Activated CD4-positive, alpha-beta T cell treated with anti-CD3 and anti-CD28 coated beads, Interleukin-2, amount 50 U/mL, for 4 hours (primary cell): ENCODE measurements at places on chromosomes 13 and 19.

DNA sequence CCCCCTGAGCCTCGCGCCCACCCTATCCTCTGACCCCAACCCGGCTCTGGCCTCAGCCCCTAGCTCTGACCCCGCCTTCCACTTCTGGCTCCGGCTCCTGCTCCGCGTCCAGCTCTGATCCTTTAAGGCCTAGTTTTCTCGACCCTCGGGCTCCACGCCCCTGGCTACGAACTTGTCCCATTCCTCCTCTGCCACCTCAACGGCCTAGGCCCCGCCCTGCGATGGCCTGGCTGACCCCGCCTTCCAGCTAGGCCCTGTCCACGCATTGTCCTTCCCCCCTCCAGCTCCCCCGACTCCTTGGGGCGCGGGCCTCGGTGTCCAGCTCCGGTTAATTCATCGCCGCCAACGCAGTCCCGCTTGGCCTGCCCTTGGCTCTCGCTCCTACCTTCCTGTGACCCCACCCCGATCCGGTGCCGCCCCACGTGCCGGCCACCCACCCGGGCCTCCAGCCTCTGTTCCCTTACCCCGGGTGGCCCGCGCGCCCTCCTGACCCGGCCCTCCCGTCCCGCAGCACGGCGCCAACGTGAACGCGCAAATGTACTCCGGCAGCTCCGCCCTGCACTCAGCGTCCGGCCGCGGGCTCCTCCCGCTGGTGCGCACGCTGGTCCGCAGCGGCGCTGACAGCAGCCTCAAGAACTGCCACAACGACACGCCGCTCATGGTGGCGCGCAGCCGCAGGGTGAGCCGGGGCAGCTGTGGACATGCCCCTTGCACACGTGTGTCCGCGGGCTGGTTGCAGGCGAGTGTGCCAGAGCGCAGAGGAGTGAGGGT lies 9.4 kb downstream of the BCL3 start:
- DNase-seq, result no peak

- DNase-seq, result no peak
Measured at GRCh38 chr13:32150794-32151193, 119.2 kb downstream of the FRY start.

- DNase-seq, result no peak
Measured at GRCh38 chr13:76609643-76610042, 276.6 kb downstream of the KCTD12 start.

DNA sequence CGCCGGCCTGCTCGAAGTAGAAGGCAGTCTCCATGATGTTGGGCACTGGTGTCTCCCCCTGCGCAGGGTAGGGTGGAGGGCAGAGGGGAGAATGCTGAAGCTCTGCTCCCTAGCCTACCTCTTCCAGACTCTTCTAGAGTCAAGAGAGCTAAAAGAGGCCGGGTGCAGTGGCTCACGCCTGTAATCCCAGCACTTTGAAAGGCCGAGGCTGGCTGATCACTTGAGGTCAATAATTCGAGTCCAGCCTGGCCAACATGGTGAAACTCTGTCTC lies 10.2 kb downstream of the RSPH6A start:
- no peak for DNase-seq

- no peak for DNase-seq
Measured at GRCh38 chr13:44574466-44574855, 1.7 kb downstream of the TSC22D1 start.

DNA sequence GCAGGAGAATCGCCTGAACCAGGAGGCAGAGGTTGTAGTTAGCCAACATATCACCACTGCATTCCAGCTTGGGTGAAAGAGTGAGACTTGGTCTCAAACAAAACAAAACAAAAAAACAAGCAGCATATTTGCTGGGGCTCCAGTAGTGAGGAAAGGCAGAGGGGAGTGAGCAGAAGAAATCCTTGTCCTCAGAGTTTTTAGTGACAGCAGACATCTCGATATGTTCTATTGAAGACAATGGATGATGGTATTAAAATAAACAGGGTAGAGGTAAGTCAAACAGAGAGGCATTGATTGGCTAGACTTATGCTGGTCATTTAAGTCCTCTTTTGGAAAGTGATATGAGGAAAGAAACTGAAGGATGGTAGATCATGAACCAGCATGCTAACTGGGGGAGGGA lies 19.0 kb downstream of the NLRP7 start:
- DNase-seq, result no peak

DNA sequence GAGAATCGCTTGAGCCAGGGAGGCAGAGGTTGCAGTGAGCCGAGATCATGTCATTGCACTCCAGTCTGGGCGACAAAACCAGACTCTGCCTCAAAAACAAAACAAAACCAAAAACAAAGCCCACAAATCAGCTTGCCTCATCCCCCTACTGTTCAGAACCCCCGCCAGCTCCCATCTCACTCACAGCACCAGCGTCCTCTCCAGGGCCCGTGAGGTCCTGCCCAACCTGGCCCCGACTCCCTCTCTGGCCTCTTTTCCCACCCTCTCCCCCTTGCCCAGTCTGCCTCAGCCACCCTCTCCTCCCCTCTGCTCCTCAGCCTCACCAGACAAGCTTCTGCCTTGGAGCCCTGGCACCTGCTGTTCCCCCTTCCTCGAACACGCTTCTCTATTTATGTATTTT lies 3.8 kb downstream of the SLC8A2 start:
- DNase-seq, result no peak

DNA sequence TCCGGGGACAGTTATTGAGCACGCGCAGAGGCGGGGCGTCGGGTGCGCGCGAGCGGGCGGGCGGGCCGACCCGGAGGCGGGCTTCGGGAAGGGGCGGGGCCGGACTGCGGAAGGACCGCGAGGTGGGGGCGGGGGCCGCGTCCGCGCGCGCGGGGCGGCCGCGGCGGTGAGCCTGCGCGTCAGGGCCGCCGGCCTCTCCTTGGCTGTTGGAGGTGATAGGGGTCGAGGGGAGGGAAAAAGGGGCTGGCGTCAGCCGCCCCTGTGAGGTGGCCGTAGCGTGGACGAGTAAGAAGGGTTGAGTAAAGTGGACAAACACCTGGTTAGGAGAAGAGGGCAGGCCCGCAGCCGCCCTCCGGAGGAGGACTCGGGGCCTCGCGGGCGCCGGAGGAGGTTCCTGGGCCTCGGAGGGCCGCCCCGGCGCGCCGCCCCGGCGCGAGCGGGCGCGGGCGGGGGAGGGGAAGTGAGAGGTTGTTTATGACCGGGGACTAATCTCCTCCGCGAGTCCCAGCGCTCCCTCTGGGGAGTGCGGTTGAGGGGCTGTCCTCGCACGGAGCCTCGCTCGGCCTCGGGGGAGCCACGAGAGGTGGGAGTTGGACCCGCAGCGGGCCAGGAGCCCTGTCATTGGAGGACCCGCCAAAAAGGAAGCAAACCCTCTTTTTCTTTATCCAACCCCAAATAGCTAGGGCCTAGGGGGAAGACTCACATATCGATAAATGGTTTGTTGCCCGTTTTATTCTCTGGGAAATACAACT lies 547 bp upstream of the INTS6 start:
- DNase-seq, result peak; percentile 97

DNA sequence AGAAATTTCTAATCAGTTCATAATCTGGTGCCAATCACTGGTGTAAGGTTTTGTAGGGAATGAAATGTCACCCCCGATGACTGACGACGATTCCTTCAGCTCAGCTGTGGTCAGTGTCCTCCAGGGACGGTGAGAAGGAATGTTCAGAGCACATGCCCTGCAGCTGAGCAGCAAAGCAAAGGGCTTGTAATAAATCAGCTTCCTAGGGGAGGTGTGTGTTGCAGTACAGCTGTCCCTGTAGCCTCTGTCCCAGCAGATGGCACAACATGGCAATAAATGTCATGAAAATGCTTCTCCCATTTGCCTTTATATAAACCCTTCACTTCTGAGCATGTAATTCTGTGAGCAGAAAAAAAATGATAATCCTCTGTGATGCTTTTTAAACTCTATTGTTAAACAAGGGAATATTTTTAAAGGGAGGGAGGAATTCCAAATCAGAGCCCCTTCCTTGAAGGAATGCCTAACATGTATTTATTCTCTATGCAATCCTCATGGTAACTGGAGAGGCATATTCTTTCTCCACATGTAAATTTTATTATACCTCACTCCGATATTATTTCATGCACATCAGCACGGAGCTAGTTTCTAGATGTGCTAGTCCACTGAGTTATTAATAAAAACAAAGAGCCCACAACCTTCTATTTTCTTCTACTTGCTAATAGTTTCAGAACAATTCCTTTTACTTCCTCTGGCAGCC lies 102.5 kb downstream of the FAM216B start:
- no peak for DNase-seq

DNA sequence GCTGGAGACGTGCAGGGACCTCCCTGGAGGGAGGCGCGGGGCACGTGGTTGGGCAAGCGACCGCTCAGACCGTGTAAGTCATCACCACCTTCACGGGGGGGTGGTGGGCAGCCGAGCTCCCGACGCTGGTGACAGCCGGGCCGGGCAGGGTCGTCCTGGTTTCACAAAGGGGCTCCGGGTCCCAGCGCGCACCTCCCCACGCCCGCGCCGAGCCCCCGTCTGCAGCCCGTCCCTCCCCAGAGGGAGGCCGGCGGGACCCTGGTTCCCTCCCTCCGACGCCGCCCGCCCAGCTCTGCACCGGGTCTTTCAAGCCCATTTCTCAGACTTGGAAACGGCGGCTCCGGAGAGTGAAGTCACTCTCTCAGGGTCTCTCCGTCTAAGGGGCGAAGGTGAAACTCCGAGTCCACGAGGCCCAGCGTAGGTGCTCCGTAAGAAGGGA lies 729 bp upstream of the ARID3A start:
- DNase-seq, result no peak

- no peak for DNase-seq
Measured at GRCh38 chr19:1270854-1271527, 1.9 kb downstream of the CIRBP start.

DNA sequence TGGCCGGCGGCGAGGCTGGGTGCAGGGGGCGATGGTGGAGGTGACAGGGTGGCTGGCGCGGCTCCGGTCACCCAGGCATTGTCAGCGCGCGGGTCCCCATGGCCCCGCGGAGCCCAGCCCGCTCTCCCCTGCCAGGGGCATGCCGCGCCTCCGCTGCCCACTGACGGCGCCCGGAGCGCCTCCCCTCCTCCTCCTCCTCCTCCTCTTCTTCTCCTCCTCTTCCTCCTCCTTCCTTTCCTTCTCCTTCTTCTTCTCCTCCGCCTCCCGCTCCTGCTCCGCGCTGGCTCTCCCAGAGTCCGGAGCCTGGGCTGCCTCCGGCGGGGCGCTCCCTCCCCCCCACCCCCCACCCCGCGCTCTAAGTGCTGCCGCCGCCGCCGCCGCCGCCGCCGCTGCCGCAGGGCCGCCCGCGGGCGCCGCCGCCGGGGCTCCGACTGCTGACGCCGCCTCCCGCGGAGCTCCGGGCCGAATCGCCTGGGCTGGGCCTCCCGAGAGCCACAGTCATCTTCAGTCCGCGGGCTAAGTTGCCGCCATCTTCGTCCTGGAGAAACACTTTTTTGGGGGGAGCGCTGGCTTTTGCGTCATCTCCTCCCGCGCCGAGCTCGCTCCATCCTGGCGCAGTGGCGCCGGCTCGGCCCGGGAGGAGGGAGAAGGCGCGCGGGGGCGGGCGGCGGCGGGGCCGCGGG lies 348.3 kb downstream of the LIG4 start:
- no peak for DNase-seq

- DNase-seq, result no peak
Measured at GRCh38 chr13:66849706-66850105, 380.4 kb downstream of the PCDH9 start.

DNA sequence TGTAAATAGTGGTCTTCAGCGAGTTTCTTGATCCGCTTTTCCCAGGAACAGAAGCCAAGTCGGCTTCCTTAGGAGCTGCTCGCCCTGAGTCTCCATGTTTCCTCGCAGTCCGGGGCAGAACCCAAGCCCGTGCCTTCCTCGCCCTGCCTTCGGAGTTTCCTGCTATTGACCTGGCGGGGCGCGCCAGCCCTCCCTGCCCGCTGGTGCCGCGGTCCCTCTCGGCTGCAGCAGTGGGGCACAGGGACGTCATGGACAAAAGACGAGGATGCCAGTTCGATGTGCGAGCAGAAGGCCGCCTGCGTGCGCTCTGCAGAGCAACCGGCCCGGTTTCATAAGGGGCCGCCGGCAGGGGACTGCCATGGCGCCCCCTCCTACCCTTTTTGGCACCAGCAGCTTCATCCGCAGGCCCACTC lies 156.6 kb downstream of the TM9SF2 start:
- peak; percentile 2 for DNase-seq

DNA sequence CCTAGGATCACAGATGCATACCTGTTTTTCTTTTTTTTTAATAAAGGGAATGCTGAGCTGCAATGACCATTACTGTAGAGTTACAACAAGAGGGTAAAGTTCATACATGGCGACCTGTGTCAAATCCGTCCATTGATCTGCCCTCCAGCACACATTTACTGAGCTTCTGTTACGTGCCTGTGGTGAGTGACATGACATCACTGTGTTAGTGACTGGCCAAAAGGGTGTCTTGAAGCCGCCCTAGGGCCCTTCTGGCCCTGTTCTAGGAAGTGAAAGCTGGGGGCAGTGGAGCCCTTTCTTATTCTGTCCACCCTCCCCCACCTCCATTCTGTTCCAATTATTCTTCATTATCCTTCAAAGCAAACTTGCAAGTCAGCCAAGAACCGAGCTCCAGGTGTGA lies 66.3 kb downstream of the ZIC5 start:
- DNase-seq, result no peak

GRCh38 chr13:28470296-28470695 lies 24.6 kb downstream of the FLT1 start:
- no peak for DNase-seq

- DNase-seq, result no peak
Measured at GRCh38 chr19:13979244-13979615, 26.9 kb downstream of the RFX1 start.

DNA sequence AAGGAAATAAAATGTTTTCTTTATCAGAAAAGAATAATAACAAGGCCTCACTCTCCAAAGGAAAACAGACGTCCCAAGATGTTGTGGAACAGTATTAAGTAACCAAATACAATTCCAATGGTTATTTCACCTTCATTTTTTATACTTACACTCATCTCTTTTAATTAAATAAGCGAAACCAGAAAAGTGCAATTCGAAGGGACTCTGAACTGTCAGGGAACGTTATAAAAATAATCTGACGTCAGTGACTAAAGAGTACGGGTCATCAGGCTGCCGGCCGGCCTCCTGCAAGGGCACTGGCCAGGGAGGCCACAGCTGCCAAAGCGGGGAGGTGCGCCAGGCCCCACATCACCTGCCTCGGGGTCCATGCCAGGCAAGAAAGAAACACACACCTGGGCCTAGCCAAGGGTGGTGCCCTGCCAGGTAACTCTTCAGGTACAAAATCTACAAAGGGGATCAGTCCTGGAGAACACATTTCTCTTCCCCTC lies 61.2 kb downstream of the CDADC1 start:
- no peak for DNase-seq

DNA sequence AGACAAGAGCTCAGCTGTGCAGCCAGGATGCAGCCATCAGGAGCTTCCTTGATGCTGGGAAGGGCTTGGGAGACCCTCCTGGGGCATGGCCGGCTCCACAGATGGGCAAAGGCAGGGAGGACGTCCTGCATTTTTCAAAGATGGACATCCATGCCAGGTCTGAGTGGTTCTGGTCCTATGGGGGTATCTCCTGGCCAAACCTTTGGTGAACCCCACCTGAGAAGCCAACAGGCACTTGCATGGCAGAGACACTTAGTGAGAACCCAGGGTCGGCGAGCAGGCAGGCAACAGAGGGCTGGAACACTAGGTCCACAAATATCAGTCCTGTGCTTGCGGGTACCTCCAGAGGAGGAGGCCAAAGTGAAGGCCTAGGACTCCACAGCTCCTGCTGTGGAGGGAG lies 70.0 kb downstream of the KCTD15 start:
- no peak for DNase-seq

- DNase-seq, result no peak
Measured at GRCh38 chr13:77016888-77017623, 9.9 kb downstream of the FBXL3 start.
